RWPE1 (cell line): ENCODE measurements at places on chromosomes 16 and 17.

DNA sequence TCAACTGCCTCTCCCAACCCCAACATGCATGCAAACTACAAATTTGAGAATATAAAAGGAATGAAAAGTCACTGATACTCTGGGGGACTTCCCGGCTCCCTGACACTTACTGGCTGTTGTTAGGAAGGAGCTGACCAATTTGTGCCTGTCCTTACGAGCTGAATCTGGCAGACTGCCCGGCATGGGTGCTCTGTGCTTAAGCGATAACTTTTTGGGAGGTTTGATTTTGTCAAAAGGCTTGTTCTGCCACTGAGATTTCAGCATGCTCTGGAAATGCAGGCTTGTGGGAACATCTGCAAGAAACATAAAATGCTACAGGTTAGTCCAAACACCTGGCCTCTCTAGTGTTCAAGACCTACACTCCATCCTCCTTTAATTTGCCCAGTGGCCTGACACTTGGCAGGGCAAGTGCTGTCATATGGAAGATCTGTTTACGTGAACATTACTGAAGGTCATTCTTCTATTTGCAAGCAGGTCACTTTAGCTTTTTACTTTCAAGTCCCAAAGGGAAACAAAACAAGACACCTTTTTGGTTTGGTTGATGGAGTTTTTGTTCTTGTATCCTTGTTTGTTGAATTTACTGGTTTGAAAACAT lies 40.6 kb downstream of the STH start:
- DNase-seq = no peak

- DNase-seq = no peak
These were observed 327.9 kb downstream of the HS3ST4 start for GRCh38 chr16:26019381-26020242.

GRCh38 chr16:50841081-50841886 lies 99.4 kb downstream of the CYLD start:
- no peak for DNase-seq

GRCh38 chr16:7332611-7333010 lies at the start of gene RBFOX1:
TSS of gene RBFOX1 (plus strand) at chr16:7332845.
- no peak for DNase-seq

DNA sequence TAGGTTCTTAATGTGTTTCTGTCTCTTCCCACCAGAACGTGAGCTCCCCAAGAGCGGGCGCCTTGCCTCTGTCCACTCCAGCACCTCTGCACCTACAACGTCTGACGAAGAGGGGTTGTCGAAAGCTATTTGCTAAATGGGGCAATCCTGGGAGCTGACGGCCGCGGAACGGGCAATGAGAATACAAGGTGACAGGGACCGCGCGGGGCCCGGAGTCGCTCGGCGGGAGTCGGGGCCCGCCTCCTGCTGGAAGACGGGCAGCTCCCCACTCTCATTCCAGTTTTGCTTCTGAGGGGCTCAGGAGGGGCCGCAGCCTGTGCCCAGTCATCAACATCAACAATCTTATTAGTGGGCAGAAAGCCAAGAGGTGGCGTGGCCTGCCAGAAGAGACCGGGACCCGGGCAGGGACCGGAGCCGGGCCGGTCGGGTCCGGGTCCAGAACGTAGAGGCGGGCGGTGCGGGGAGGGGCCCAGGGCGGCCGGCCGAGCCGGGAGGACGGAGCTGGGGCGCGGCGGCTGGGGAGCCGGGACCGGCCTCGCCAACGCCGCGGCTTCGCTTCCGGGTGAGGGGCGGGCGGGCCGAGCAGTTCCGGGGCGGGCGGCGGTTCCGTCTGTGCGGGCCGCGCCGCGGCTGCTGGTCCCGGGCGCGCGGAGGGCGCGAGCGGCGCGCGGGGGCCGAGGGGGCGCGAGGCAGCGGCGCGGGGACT lies at the start of gene MOSMO:
Gene MOSMO, plus strand, starts transcription at position 603 of the 706 bp plus-strand sequence. CDS start 191 bp downstream, outside the sequence.
- DNase-seq = peak; percentile 73

DNA sequence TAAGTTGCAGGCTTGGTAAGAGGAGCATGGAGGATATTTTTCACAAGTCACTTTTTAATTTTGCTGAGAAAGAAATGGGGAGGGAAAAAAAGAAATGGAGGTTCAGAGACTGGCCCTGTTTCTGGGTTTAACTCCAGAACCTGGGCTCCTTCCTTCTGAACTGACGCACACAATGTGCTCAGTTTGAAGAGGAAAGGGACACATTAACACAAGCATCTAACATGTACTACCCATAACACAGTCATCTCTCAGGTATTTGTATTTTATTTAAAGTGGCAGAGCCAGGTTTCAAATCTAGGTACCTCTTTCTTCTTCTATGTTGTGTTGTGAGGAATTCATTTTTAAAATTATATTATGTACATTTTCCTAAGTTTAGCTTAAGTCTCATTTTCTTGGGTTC lies 5.3 kb upstream of the TMEM100 start:
- no peak for DNase-seq

DNA sequence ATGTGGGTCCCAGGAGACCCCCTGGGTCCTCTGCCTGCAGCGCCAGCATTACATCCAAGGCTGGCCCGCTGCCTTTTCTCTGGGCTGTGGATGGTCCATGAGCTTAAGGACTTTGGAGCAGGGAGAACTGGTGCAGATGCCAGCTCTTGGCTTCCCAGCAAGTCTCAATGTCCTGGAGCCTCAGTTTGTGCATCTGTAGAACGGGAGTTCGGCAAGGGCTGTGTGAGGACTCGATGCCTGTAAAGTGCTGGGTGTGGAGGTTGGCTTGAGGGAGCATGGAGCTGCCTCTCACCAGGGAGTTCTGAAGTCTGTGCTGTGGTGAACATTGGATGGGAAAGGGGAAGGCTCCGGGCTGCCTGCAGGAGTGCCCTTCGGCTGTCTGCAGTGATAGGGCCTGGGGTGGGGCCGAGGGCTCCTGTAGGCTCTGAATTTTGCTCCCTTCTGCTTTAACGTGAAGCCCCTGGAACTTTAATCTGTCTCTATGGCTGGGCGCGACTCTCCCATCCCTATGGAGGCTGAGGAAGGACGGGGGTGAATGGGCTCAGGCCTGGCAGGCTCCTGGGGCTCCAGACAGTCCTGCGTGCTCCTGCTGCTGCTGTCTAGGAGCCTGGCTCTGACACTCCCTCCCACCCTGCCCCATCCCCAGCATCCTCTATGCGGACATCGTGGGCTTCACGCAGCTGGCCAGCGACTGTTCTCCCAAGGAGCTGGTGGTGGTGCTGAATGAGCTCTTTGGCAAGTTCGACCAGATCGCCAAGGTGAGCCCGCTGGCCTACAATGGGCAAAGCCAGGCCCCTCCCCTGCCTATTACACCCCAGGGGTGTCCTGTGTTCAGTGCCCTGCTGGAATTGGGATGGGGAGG lies 27.9 kb downstream of the ADCY7 start:
- DNase-seq = no peak

- DNase-seq = peak; percentile 83
These were observed 233.1 kb upstream of the WSCD1 start for GRCh38 chr17:5837055-5837491.

DNA sequence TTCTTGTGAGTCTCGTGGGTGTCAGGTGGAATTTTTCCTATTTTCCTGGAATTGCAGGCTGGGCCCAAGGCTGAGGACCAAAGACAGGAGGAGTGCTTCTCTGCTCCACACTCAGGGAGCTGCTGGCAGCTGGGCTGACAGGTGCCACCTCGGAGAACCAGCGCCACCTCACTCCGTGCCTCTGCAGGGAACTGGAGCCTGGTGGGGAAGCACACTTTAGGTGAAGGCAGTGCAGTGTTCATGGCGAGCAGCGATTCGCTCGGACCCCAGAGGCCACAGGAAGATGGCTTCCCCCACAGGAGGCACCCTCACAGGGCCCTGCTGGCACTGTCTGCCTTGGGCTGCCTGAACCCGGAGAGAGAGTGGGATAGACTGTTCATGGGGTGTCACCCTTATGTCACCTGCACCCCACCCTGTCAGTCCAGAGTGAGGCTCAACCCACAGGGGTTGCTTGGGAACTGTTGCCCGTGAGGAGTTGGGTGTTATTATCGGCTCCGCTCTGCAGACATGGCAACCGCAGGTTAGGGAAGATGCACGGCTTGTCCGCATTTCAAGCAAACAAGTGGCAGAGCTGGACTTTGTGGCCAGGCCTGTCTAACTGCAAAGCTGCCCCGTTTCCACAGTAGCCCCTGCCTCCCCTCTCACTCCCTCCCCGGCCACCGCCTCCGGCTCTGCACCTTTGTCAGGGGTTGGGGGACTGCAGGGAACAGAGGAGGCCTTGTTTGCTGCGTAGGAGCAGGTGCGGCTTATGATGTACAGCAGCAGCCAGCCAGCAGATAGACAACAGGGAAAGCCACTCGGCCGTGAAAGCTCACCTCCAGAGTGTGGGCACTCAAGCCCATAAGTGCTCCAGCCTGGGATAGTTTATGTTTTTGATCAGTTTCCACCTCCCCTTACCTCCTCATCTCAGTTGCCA lies 15.5 kb downstream of the TBC1D24 start:
- no peak for DNase-seq

GRCh38 chr16:78844682-78845081 lies 745.2 kb downstream of the WWOX start:
- DNase-seq = no peak

GRCh38 chr16:35176449-35176848 lies 1717.0 kb downstream of the TP53TG3F start:
- DNase-seq = no peak

- DNase-seq = no peak
These were observed 18.8 kb downstream of the MAP1LC3B start for GRCh38 chr16:87410968-87411367.

DNA sequence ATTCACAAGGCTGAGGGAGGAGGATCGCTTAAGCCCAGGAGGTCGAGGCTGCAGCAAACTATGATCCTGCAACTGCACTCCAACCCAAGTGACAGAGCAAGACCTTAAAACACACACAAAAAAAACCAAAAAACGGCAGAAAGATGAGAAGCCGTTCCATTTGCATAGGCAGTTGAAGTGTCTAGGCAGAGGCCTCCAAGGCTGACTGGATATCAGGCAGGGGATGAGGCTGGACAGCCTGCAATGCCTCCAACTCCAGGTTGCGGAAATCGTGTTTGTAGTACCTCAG lies 2.0 kb upstream of the FBXL19 start:
- DNase-seq = no peak

DNA sequence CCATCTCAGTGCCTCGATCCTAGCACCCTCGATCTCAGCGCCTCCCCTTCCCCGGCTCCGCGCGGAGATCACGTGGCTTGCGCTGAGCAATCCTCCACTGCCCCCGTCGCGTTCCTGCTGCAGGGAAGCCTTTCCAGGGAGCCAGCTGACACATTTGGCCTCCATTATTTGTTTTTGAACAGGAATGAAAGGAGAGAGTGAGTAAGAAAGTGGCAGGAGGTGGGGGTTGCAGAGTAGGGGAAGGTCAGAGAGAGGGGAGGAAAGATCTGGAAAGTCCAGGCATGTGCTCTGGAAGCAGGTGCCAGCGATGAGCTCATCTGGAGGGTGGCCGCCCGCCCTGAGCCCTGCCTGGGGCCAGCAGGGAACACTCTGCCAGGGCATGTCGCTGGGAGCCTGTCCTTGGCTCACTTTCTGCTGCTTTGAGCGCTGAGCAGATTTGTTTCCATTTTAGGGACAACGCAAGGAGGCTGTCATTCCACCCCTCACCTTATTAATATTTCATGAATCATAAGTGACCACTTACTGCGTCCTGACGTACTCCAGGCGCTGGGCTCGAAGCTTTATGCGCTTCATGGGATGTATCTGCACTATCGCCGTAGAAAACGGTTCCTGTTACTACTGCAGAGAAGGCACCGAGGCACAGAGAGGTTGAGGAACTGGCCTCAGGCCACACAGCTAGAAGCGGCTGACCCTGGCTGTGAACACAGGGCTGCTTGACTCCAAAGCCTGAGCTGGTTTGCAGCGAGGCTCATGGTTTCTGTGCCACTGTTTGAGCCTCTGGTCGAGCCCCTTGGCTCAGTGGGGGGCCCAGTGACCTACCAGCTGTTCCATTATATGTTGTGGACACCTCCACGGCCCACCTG lies 283.1 kb downstream of the SEC14L1 start:
- peak; percentile 74 for DNase-seq

- no peak for DNase-seq
These were observed 32.7 kb downstream of the AIPL1 start for GRCh38 chr17:6402258-6402657.

GRCh38 chr16:28522792-28523191 lies 16.0 kb downstream of the NUPR1 start:
- DNase-seq = no peak

GRCh38 chr16:56414366-56414765 lies 11.0 kb downstream of the AMFR start:
- no peak for DNase-seq

GRCh38 chr16:9039210-9039609 lies 52.2 kb upstream of the HAPSTR1 start:
- no peak for DNase-seq

GRCh38 chr17:16349431-16349830 lies 3.8 kb downstream of the CENPV start:
- DNase-seq = no peak

DNA sequence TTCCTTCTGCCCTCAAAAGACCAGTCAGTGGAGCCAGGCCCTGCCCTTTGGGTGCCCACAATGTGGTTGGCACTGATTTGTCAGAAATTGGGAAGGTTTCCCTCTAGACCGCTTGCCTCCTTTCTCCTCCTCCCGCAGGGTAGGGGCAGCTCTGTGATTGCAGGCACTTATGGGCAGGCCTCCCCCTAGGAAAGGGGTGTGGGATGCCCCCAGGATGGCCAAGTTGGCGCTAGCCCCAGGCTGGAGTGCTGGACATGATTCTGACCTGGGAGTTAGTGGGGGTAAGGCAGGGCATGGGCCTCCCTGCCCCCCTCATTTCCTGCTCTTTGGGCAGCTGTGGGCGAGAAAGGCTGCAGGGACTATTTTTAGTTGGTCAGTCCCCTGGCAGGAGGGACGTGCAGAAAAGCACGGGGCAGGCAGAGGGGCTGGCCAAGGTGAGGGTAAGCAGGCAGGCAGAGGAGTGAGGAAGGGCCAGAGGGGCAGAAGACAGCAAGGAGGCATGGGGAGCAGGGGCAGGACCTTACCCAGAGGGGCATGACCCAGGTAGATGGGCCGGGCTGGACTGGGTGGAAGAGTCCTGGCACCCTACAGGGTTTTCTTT lies 3.3 kb downstream of the RARA start:
- no peak for DNase-seq

GRCh38 chr16:89999831-90000574 lies 19.3 kb downstream of the DBNDD1 start:
- DNase-seq = no peak

DNA sequence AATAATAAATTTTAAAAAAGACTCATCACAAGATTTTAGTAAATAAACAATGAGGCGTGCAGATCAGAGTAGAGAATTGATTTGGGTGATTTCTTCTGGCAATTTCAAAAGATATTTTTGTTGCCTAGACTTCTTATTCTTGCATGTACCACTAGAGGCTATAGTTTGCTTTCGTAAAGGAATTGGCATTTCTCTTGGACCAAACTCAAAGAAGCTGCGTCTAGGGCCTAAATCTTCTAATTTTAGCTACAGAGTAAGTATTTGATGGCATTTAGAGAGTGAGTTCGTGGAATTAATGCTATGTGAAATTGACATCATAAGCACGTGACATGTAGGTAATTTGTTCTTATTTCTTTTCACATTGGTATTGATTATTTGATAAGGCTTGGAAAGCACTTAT lies 24.4 kb upstream of the ABCC11 start:
- no peak for DNase-seq

GRCh38 chr16:78957317-78958100 lies 643.0 kb downstream of the MAF start:
- DNase-seq = no peak

GRCh38 chr16:88012360-88012759 lies 61.1 kb downstream of the BANP start:
- no peak for DNase-seq

- DNase-seq = no peak
These were observed 119.4 kb downstream of the OR1D5 start for GRCh38 chr17:2943981-2944380.
